ENCODE measurements at places on chromosomes 2 and 18. TPM values are rescaled to one million over a fixed set of nuclear protein-coding genes. Genes with fewer than 3 reads are reported as not detected.

- H3K4me3 ChIP-seq, result no peak overlapping the region
- no peaks in the 10 kb centered on the region for H3K36me3 ChIP-seq
- H3K4me1 ChIP-seq, result peaks cover 3% of the 10 kb centered on the region
- no peaks in the 10 kb centered on the region for H3K27me3 ChIP-seq
Observed at GRCh38 chr18:7941533-7941932, 374.4 kb downstream of the PTPRM start.

- peaks cover 17% of the 10 kb centered on the region for H3K36me3 ChIP-seq
- peak overlapping the region; percentile 38 for H3K4me3 ChIP-seq
- H3K4me1 ChIP-seq, result peaks cover 60% of the 10 kb centered on the region
- H3K27me3 ChIP-seq, result peaks cover 4% of the 10 kb centered on the region
- no peak for DNase-seq
Observed at GRCh38 chr2:157891643-157892041, 15.5 kb upstream of the ACVR1 start.

DNA sequence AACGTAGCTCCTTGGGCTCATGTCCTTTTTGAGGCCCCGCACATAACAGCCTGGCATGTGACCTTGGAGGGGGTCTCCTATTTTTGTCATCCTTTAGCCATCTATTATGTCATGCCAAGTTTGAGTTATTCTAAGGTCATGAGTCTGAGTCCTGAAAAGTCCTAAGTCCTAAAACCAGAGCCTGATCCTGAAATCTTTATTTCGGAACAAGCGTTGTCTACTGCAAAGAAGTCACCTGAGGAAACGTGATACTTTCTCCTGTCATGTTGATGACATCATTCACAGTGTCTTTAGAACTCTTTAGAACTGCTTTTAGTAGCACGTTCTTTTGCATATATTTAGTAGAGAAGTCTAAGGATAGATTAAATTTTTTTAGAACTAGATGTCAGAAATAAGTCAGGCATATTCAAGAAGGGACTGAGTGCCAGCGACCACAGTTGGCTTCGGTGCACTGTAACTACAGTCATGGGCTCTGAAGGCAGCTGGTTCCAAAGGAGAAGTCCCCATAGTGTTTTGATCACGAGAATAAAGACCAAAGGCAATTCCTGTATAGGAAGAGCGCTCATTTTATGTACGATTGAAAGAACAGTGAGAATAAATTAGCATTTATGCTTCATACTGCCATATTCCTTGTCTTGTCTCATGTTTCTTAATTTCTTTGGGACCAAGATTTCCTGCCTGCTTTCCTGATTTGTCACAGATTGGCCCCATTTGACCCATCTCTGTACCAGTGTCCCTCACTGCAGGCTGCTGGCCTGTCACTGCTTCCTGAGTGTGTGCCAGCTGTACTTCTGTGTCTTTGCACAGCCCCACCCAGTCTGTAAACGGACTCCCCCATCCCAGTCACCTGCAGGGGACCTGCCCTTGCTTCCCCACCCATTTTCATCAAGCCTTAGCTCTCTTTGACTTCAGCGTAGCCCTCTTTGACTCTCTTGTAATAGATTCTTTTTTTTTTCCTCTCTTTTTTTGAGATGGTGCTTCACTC, 75.8 kb downstream of the ASAP2 start:
- DNase-seq, result no peak
- peaks cover 22% of the 10 kb centered on the region for H3K27me3 ChIP-seq
- H3K27ac ChIP-seq, result no peak overlapping the region

- H3K27me3 ChIP-seq, result peaks cover 12% of the 10 kb centered on the region
- no peak overlapping the region for H3K4me3 ChIP-seq
- H3K36me3 ChIP-seq, result no peaks in the 10 kb centered on the region
- no peak overlapping the region for H3K27ac ChIP-seq
Observed at GRCh38 chr2:152420936-152421335, 86.0 kb downstream of the FMNL2 start.

- H3K27me3 ChIP-seq, result no peaks in the 10 kb centered on the region
- H3K4me3 ChIP-seq, result no peak overlapping the region
- DNase-seq, result no peak
- no peaks in the 10 kb centered on the region for H3K36me3 ChIP-seq
- H3K4me1 ChIP-seq, result no peaks in the 10 kb centered on the region
Observed at GRCh38 chr2:3753561-3753960, 50.2 kb downstream of the DCDC2C start.

GRCh38 chr2:232903989-232904388, 33.9 kb downstream of the SNORC start:
- no peaks in the 10 kb centered on the region for H3K36me3 ChIP-seq
- H3K4me1 ChIP-seq, result peaks cover 6% of the 10 kb centered on the region
- no peak overlapping the region for H3K27ac ChIP-seq
- H3K27me3 ChIP-seq, result peaks cover 3% of the 10 kb centered on the region
- no peak overlapping the region for H3K4me3 ChIP-seq

The FSHR gene
- total RNA-seq, result not detected

The CIB4 gene
- not detected for total RNA-seq

The TNFRSF11A gene
- total RNA-seq, result 30.0 TPM

The SLC4A3 gene
- not detected for total RNA-seq

Measured in activated CD4-positive, alpha-beta memory T cell treated with anti-CD3 and anti-CD28 coated beads, Interleukin-2, amount 10 ng/mL, durations not matched to agents 7 days and 5 days (primary cell).